SK-N-MC (cell line): ENCODE measurements at places on chromosomes 12 and 14.
A peak's percentile ranks its signal among the peaks of the same experiment; 100 is the strongest.

DNA sequence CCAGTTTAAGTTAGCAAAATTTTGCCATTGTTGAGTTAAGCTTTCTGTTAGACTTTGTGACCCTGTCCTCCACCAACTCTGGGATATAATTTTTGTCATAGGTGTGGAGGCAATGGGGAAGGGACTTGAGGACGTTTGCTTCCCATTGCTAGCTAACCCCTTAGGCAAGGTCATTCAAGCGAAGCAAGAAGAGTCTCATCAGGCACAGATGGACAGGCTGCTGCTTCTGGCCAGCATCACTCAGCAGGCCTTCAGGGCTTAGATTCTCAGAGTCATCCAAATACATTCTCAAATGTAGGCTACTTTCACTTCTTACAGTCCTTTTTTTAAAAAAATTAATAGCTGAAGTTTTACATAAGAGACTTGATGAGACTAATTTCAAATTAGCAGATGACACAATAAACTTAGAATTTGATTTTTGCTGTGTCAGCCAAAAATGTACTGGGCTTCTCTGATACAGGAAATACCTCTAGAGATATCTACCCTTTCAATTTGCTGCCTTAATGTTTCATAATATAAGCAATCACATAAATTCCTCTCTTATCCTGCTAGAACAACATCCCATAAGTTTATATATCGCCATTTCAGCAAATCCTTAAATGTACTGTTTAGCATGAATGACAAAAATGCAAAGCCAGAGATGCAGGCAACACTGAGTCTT is 875.2 kb downstream of the FLRT2 start:
- DNase-seq = peak; percentile 47

DNA sequence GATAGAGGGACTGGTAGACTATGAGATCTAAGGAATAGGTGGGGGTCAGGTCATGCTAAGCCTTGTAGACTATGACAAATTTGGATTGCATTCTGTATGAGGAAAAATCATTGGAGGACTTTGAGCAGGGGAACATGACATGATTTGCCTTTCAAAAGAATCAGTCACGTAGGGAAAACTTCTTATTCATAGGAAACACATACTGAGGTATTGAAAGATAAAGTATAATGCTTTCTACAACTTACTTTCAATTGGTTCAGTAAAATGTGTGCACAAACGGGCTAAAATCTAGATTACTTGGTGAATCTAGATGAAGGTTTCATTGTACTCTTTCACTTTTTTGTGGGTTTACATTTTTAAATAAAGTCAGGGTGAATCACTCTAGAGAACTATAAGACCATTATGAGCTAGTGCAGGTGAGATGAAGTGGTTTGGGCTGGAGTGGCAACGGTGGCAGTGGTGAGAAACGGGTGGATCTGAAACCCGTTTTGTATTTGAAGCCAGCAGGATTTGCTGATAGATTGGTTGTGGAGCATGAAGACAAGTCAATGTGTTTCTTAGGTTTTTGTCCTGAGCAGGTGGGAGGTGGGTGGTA is 6.7 kb downstream of the BBS10 start:
- DNase-seq = no peak

DNA sequence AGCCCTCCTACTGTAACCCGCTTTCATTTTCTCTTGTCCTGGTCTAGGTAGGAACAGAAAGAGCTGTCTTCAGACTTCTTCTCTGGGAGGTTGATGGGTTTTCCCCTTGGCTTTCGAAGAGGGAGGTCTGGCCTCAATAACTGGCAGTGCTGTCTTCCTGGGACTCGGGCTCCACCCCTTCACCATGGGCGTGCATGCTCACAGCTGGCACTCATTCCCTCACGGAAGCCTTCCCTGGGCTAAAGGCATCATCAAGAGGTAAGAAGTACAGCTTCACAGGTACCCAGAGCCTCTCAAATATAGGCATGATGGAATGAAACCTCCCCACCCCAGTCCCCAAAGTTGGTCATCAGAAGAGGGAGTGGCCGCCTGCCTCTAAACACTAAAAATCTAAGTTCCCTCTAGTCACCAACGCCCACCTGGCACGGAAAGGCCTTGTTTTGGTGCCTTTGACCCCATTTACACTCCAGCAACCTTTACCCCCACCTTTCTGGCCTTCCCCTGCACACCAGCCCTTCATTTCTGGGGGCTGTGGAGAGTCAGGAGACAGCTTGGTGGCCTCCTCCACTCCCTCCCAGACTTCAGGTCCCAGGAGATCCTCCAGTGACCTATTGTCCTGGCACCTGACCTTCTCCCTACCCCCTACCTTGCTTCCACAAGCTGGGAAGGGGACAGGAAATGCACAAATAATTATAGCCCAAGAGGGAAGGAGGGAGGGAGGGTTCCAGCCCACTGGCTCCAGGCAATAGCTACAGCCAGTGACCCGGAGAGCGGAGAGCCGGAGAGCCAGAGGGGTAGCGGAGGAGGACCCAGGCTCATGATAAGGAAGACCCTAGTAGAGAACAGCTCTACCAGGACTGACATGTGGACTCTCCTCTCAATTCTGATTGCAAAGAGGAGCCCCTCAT is 2.8 kb downstream of the RAPGEF3 start:
- DNase-seq = no peak

DNA sequence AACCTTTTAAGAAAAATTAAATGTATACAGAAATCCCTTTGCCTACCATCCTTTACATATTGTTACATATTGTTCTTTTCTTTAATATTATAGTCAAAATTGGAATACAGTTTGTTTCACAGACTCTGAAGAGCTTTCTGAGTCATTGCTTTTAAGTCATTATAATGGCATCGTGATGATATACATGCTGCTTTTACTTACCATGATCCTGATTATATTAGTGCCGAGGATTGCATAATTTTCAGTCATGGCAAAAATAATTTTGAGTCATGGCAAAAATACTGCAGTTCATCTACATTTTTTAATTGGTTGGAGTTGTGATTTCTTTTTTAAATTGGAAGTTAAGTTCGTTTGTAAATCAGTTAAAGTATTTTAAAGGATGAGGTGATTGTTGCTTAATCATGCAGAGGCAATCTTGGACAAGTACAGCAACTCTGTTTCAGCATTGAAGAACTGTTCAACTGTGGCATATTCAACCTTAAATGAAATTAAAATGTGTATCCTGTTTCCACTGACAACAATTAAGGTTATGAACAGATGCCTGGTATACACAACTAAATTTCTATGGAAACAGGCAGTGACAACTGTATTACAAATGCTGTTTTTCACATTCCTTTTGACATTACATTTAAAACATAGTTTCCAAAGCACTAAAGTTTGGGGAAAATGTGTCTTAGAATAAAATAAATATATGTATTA is 142.3 kb downstream of the PCNX1 start:
- no peak for DNase-seq

DNA sequence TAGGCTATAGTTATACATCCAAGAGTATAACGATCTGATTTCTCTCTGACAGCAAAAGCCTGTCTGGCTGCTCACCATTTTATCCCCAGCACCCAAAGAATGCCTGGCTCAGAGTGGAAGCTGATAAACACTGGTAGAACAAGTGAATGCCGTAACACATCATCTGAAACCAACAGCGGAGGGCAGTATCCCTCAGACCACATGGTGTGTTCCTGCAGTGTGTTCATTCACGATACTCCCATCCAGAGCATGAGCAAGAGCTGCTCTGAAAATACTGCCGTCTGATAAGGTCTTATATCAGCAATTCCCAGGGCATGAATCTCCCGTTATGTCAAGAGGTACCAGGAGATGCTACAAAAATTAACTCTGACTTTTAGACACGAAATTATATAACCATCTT is 95.9 kb downstream of the TTC7B start:
- DNase-seq = no peak

DNA sequence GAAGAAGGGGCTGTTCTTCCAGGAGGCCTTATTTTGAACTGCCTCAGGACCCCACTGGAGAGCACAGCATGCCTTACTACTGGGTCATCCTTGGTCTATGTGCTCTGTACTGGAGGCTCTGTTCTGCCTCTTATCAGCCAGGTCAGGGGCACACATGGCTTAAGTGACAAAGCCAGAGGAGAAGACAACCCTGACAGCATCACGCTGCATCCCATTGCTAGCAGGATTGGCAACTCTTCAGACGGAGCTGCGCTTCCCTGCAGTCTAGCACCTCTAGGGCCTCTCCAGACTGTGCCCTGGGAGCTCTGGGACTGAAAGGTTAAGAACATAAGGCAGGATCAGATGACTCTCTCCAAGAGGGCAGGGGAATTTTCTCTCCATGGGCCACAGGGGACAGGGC is 17.3 kb upstream of the TIGAR start:
- no peak for DNase-seq
